ENCODE measurements at places on chromosomes 4 and X.

GRCh38 chr4:125123570-125124109 is 191.1 kb upstream of the FAT4 start:
- no peak overlapping the region for H3K27ac ChIP-seq
- H3K36me3 ChIP-seq: no peaks in the 10 kb centered on the region
- no peak overlapping the region for H3K4me3 ChIP-seq

GRCh38 chr4:123749383-123749782 is 352.8 kb downstream of the SPRY1 start:
- H3K36me3 ChIP-seq: no peaks in the 10 kb centered on the region
- H3K4me3 ChIP-seq: no peak overlapping the region
- H3K27me3 ChIP-seq: no peaks in the 10 kb centered on the region
- DNase-seq: no peak
- no peak overlapping the region for H3K27ac ChIP-seq

- no peak for DNase-seq
- H3K27me3 ChIP-seq: peaks cover 6% of the 10 kb centered on the region
- H3K4me1 ChIP-seq: no peaks in the 10 kb centered on the region
- H3K36me3 ChIP-seq: no peaks in the 10 kb centered on the region
- no peak overlapping the region for H3K4me3 ChIP-seq
Observed at GRCh38 chrX:38982370-38982769, 181.1 kb downstream of the MID1IP1 start.

- no peak for DNase-seq
- no peaks in the 10 kb centered on the region for H3K36me3 ChIP-seq
- no peaks in the 10 kb centered on the region for H3K27me3 ChIP-seq
Observed at GRCh38 chr4:73859614-73860088, 6.6 kb downstream of the PF4V1 start.

DNA sequence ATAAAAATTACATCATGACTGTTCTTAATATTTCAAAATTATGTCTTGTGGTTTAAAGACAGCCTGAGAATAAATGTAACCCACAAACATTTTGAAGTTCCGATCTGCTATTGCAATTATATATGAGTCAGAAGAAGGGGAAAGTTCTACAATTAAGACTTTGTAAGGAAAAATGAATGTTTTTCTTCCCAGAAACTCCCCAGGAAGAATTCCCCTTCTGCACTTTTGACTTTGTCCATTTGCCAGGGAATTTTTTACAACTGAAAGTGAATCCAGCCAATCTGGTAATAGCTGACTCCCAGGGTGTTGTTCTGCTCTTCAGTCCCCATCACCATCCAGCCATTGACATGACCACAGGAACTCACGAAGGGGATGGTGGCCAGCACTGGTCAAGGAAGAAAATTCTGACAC is 61.6 kb upstream of the NOCT start:
- H3K4me1 ChIP-seq: no peaks in the 10 kb centered on the region
- H3K27ac ChIP-seq: no peak overlapping the region
- H3K4me3 ChIP-seq: no peak overlapping the region
- no peak for DNase-seq
- H3K36me3 ChIP-seq: no peaks in the 10 kb centered on the region

DNA sequence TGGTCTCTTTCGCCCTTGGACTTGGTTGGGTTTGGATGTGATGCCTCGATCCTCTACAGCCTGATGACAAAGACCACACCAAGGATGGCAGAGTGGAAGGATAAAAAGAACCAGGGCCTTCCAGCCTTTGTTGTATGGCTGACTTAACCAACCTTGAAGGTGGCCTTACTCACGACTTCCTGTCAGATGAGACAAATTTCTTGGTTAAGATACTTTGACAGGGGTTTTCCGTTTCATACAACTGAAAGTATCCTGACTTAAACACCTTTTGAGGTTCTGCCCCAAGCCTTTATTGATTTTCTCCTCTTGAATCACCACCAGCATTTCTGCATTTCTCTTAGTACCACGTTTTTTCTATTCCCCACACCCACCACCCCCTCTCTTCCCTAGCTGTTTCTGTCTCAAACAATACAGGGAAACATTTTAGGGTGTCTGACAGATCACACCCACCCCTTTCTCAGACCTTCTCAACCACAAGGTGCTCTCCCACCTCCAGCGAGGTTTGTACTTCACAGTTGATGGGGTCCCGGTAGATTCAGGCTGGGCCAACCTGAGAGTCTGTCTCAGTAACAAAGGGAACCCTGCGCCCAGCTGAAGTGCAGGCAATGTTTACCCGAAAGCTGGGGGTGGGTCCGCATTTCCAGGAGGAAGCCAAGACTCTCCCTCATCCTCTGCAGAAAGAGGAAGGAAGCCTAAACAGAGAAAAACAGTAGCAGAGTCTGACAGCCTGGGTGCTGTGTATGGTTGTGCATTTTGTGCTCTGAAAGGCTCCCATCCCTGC is 5.0 kb upstream of the TSPAN5 start:
- no peaks in the 10 kb centered on the region for H3K36me3 ChIP-seq
- no peak overlapping the region for H3K4me3 ChIP-seq
- H3K27me3 ChIP-seq: no peaks in the 10 kb centered on the region
- H3K27ac ChIP-seq: no peak overlapping the region
- H3K4me1 ChIP-seq: no peaks in the 10 kb centered on the region

DNA sequence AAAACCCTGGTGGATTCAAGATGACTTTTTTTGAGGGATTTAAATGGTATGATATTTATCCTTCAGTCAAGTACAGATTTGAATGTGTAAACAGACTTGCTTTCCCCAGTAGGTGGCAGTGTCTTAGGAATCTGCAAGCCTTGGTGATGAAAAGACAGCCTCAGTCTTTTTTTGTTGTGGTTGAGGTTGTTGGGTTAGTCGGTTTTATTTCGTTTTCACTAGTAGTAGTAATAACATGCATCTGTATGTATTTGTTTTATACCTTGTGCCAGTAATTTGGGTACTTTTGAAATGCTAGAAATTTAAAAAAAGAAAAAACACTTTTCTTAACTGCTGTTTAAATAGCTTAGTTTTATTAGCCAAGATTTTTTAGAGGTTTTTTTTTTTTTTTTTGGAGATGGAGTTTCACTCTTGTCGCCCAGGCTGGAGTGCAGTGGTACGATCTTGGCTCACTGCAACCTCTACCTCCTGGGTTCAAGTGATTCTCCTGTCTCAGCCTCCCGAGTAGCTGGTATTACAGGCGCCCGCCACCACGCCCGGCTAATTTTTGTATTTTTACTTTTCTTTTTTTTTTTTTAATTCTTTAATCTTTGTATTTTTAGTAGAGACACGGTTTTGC is 39.2 kb downstream of the COPS4 start:
- H3K27ac ChIP-seq: no peak overlapping the region
- DNase-seq: peak; percentile 26
- H3K36me3 ChIP-seq: peaks cover 24% of the 10 kb centered on the region
- no peaks in the 10 kb centered on the region for H3K27me3 ChIP-seq
- no peak overlapping the region for H3K4me3 ChIP-seq

DNA sequence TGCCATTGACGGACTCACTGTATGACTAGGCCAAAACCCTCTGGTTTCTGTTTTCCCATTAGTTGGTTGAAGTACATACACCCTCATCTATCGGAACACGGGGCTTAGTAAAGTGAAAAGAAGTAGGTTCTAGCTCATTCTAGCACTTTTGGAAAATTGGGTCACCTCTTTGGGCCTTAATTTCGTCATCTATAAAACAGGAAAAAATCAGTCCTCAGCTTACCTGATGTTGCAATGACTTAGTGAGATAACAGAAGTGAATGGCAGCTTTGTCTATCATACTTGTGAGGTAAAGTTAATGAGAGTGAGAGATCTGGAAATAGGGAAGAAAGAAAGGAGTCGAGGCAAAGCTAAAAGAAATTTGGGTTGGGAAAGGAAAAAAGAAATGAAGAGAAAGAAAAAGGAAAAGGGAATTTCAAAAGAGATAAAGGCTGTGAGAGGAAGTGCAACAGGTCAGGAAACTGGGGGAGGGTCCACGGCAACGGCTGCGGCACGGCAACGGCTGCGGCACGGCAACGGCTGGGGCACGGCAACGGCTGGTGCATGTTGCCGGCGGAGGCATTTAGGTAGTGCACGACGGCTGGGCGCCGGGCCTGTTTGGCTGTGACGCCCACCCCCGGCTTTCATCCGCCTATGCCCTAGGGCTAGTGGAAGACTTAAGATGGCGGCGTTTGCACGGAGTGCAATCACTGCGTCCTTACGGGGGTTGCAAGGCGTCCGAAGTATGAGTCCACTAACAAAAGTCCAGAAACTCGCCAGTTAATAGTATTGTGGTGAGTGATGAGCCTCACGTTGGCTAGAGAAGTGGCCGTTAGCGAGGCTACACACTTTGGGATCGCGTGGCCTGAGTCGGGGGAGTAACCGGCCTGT is 360.1 kb upstream of the ZCCHC13 start:
- H3K27ac ChIP-seq: peak overlapping the region; percentile 92
- DNase-seq: peak; percentile 97
- peak overlapping the region; percentile 86 for H3K4me3 ChIP-seq
- H3K36me3 ChIP-seq: peaks cover 8% of the 10 kb centered on the region
- peaks cover 4% of the 10 kb centered on the region for H3K4me1 ChIP-seq
- H3K27me3 ChIP-seq: no peaks in the 10 kb centered on the region

GRCh38 chrX:54714424-54714823 is 83.6 kb downstream of the ITIH6 start:
- no peak for DNase-seq
- H3K4me1 ChIP-seq: no peaks in the 10 kb centered on the region
- no peak overlapping the region for H3K27ac ChIP-seq
- H3K36me3 ChIP-seq: no peaks in the 10 kb centered on the region
- no peaks in the 10 kb centered on the region for H3K27me3 ChIP-seq

DNA sequence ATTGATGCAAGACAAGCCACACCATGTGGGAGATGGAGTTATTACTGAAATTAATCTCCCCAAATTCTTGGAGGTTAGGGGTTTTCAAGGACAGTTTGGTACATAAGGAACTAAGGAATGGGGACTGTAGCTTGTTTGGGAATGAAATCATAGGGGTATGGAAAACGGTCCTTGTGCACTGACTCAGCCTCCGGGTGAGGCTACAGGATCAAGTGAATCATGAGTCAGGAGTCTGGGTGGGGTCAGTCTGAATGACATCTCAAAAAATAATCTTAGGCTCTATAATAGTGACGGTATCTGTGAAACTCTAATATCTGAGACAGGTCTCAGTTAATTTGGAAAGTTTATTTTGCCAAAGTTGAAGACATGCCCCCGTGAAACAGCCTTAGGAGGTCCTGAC is 128.5 kb upstream of the CYSLTR1 start:
- H3K36me3 ChIP-seq: no peaks in the 10 kb centered on the region
- no peak overlapping the region for H3K27ac ChIP-seq
- no peak for DNase-seq
- H3K4me1 ChIP-seq: no peaks in the 10 kb centered on the region
- no peak overlapping the region for H3K4me3 ChIP-seq

- H3K4me1 ChIP-seq: no peaks in the 10 kb centered on the region
- no peak overlapping the region for H3K4me3 ChIP-seq
- no peak for DNase-seq
- H3K36me3 ChIP-seq: no peaks in the 10 kb centered on the region
Observed at GRCh38 chrX:100677611-100678181, 33.7 kb downstream of the SRPX2 start.

DNA sequence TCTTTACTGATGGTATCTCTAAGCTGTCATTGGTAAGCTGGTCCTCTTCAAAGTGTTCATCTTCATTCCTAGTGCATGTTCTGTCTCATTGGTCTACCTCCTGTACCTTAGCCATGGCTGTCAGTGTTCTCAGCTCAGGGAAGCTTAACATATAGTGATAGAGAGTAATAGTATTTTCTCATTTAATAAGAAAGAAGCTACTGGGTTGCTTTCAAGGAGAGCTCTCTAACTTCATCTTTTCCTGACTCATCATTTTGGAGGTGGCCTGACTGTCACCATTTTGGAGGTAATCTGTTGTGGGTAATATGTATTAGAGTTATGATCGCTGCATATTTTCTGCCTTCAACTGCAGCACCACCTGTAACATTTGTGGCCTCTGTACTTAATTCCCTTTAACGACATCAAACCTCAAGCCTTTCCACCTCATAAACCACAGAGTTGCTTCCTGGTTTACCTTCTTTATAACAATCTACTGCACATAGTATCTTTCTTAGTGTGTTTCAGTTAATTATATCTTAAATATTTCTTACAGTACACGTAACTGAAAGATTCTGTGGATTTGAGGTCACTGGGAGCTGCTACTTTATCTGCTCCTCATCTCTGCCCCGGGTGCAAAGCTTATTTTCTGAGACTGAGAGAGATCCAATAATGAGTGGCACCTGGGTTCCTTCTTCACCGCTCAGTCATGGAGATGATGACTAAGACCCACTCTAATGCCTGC is 474.0 kb upstream of the TECRL start:
- no peak overlapping the region for H3K27ac ChIP-seq
- H3K27me3 ChIP-seq: no peaks in the 10 kb centered on the region
- no peaks in the 10 kb centered on the region for H3K36me3 ChIP-seq
- H3K4me3 ChIP-seq: no peak overlapping the region
- H3K4me1 ChIP-seq: no peaks in the 10 kb centered on the region

DNA sequence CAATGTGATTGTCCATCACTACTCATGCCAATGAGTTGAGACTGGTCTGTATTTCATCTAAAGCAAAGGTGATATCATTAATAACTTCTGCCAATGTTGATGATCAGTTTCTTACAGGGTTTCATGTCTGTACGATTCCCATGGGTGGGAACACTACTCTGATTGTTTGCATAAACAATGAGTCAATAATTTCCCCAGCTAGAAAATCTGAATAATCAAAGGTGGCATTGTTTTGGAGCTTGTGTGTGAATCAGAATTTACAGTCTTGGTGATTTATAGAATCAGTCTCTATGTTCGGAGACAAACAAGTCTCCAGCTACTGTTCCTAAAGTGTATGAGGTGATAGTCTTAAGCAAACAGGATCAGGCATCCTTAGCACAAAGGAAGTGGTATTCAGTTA is 35.5 kb upstream of the PARM1 start:
- H3K27me3 ChIP-seq: no peaks in the 10 kb centered on the region
- no peak for DNase-seq
- no peaks in the 10 kb centered on the region for H3K36me3 ChIP-seq

GRCh38 chrX:72294497-72294896 is 11.2 kb downstream of the CITED1 start:
- no peak for DNase-seq
- H3K27me3 ChIP-seq: peaks cover 30% of the 10 kb centered on the region
- H3K4me3 ChIP-seq: no peak overlapping the region
- H3K4me1 ChIP-seq: no peaks in the 10 kb centered on the region

- no peaks in the 10 kb centered on the region for H3K4me1 ChIP-seq
- no peak overlapping the region for H3K4me3 ChIP-seq
- no peaks in the 10 kb centered on the region for H3K36me3 ChIP-seq
- H3K27me3 ChIP-seq: no peaks in the 10 kb centered on the region
Observed at GRCh38 chrX:9842541-9842940, 56.3 kb downstream of the SHROOM2 start.

GRCh38 chr4:7116705-7117104 is 48.8 kb upstream of the GRPEL1 start:
- no peaks in the 10 kb centered on the region for H3K27me3 ChIP-seq
- H3K4me1 ChIP-seq: peaks cover 7% of the 10 kb centered on the region
- no peak for DNase-seq

DNA sequence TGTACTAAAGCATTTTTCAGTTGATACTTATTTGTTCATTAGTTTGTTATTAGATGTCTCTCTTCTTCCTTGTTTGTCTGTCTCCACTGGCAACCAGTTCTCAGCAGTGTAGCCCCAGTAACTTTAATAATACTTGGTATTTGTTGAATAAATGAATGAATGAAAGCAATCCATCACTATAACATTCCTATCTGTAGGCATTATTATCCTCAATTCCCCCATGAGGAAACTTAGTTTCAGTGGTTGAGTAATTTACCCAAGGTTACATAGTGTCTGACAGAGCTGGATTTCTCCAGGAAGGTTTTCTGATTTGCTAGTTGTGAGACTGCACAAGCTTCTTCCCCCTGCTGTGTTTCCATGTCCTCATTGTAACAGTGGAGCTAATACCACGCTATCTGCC is 27.8 kb upstream of the MAOB start:
- no peaks in the 10 kb centered on the region for H3K4me1 ChIP-seq
- no peak overlapping the region for H3K27ac ChIP-seq
- no peak for DNase-seq
- H3K27me3 ChIP-seq: no peaks in the 10 kb centered on the region
- no peaks in the 10 kb centered on the region for H3K36me3 ChIP-seq
